ENCODE measurements at places on chromosomes 16 and 17.

DNA sequence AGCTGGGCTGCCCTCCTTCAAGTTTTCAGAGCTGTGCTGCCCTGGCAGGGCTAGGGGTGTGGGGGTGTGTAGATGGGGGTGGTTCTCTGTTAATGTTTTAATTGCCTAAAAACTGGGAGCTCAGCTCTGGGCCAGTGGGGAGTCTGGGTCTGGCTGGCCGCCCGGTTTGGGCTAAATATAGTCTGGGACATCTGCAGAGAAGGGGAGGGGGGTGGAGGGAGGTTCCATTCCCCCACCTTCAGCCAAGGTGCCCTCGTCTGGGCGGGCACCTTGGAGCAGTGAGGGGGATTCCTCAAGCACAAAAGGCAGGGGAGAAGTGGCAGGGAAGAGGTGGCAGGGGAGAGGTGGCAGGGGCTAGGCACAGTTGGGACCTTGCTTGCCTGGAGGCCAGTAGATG, 13.0 kb downstream of the RARA start:
- no peak for DNase-seq

GRCh38 chr17:38768417-38768816, 15.9 kb downstream of the PSMB3 start:
- no peak for DNase-seq

- DNase-seq, result no peak
These were observed 23.3 kb upstream of the GINS2 start for GRCh38 chr16:85711982-85712587.

DNA sequence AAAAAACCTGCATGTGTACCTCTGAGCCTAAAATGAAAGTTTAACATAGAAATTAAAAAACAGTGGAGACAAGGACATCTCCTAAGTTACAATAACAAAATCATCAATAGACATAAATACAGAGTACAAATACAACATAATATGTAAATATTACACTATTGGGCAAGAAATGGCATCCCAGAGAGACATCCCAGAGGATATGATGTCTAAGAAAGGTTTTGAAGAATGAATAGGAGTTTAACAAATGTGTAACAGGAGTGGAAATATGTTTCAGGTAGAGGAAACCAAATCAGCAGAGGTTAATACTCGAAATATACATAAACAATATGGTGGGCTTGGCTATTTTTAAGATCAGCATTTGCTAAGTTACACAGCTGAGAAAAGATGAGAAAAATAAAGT, 447.7 kb upstream of the MAF start:
- DNase-seq, result no peak

GRCh38 chr17:60944751-60945150, 267.1 kb downstream of the BCAS3 start:
- DNase-seq, result no peak

- DNase-seq, result no peak
These were observed 7.4 kb downstream of the RNF112 start for GRCh38 chr17:19418251-19418992.

- DNase-seq, result no peak
These were observed 92.5 kb upstream of the PLCG2 start for GRCh38 chr16:81686391-81687130.

DNA sequence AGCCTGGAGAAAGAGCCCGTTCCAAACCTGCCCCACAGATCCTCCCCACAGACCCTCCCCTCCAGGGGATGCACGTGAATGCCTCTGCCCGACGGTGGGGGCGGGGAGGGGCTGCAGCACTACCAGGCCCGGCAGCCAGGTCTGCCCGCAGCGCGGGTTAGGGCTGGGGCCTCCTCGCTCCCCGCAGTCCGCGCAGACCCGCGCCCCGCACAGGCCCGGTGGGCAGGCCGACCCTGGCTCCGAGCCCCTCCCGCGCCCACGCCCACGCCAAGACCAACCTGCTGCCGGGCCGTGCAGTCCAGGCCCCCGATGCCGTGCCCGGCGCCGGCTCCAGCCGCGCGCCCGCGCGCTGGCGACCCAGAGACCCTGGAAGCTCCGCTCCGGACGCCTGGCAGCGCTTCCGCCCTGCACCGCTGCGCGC, at the start of gene RPUSD1:
Gene RPUSD1, minus strand, starts transcription at position 404 of the 421 bp plus-strand sequence. CDS start 644 bp downstream, outside the sequence.
- no peak for DNase-seq

Data from NT2/D1 (cell line).